ENCODE measurements at places on chromosomes 2 and 18.

DNA sequence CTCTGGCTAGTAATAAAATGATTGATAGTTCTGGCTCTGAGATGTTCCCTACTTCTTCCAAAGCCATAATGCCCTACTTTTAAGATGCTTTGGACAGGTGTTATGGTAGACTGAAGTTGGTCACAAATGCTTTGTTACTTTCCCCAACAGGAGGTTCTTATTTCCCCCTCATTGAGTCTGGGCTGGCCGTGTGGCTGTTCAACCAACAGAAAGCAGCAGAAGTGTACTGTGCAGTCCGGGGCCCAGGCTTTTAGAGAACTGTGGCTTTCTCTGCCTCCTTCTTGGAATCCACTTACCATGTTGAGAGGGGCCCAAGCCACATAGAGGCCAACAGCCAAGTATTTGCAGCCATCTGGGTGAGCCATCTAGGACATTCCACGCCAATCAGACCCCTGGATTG is 94.2 kb downstream of the KCTD1 start:
- no peak for DNase-seq

DNA sequence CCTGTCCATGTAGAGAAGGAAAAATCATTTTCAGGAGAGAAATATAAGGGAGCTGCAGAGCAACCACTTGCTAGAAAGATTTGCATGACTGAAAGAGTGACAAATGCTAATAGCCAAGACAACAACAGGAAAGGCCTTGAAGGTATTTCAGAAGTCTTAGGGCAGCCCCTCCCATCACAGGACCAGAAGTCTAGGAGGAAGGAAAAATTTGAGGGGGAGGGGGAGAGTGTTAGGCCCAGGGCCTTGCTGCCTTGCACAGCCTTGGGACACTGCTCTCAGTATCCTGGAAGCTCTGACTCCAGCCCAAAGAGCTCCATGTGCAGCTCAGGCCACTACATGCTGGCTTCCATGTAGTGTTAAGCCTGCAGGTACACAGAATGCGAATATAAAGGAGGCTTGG is 266.9 kb downstream of the GLI2 start:
- no peak for DNase-seq

GRCh38 chr2:27621524-27621923 is 7.3 kb downstream of the CCDC121 start:
- no peak for DNase-seq

GRCh38 chr18:52054324-52054723 is 285.7 kb upstream of the DCC start:
- DNase-seq: no peak

DNA sequence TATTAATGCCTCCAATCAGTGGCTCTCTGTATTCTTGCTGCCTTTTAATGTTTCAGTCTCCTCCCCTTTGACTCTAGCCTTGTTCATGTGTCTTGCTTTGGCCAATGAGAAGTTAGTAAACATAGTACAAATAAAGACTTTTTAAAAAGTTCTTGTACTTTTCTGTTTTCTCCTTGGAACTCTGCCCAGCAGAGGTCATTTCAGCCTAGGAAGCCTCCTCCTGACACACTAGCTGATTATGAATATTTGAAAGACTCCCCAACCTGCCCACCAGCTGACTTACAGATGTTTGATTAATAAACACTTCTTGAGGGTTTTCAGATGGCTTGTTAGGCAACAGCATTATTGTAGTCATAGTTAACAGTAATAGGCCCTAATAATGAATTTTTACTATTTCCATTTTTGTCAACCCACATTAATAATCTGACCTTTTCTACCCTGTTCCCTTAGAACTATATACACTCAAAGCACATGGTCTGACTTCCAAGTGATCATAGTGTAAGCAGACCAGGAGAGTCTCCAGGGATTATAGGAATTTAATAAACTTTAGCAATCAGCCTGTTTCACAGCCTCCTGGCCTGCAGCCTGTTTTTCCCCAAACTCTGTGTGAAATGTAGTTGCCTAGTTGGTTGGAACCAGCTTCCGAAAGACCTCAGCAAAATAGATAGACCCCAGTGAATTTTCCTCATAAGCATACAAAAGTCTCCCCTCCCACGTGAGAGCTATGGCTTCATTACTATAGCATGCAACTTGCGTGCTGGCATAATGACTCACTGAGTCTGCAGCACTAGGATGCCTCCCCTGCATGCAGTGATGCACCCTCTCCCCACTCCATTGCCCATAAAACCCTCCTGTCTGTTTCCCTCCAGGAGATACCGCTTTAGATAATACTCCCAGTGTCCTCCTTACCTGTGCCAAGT is 670.7 kb upstream of the ZNF804A start:
- DNase-seq: no peak

DNA sequence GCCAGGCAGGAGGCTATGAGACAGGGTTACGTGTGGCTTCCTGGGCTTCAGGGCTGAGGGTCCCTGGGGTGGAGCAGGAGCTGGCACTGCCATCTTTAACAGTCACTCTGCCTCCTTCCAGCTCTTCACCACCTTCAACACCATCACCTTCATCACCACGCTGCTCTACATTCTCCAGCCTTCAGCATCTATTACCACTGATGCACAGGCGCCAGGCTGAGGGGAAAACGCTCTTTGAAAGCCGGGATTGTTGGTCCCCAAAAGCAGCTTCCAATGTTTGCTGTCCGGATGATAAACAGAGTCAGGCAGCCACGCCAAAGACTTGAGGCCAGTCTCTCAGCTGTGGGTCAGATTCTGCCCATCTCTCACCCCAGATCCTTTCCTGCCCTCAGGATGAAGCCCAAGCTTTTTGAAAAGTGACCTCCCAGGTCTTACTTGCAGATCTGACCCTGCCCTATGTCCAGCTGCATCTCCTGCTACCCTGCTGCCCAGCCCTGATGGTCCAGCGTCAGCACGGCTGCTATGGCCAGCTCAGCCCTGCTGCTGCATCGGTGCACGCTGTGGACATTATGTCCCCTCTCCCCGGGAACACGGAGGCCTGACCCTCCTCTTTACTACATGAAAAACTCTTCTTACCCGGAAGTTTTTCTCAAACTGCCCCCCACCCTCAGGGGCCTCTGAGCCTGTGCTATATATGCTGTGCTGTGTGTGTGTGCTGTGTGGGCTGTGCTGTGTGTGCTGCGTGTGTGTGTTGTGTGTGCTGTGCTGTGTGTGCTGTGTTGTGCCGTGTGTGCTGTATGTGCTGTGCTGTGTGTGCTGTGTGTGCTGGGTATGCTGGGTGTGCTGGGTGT is 31.2 kb upstream of the MAL start:
- no peak for DNase-seq

- DNase-seq: no peak
Observed at GRCh38 chr18:71028285-71028762, 739.5 kb downstream of the SOCS6 start.

- no peak for DNase-seq
Observed at GRCh38 chr2:100720445-100720844, 99.5 kb upstream of the NPAS2 start.

GRCh38 chr2:12484536-12485115 is 232.1 kb upstream of the TRIB2 start:
- no peak for DNase-seq

DNA sequence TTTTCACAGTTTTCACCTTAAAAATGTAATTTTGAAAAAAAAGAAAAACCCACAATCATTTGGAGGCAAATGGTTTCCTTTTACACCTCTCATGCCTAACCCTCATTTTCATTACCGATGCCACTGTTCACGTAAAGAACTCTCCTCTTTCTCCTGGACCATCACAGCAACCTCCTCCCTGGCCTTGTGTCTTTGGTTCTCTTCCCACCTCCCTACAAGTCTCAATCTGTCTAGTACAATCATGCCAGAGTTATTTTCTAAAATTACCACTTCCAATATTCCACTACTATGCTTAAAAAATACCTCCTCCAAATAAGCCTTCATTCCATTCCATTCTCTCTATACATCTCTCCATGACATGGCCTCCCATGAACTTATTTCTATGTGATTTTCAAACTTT is 77.9 kb upstream of the RIT2 start:
- DNase-seq: no peak

GRCh38 chr2:5125017-5125730 is 567.0 kb upstream of the SOX11 start:
- DNase-seq: no peak
